ENCODE measurements at places on chromosomes 1 and 21.

GRCh38 chr1:210620867-210621488, 292.3 kb downstream of the HHAT start:
- DNase-seq: no peak

DNA sequence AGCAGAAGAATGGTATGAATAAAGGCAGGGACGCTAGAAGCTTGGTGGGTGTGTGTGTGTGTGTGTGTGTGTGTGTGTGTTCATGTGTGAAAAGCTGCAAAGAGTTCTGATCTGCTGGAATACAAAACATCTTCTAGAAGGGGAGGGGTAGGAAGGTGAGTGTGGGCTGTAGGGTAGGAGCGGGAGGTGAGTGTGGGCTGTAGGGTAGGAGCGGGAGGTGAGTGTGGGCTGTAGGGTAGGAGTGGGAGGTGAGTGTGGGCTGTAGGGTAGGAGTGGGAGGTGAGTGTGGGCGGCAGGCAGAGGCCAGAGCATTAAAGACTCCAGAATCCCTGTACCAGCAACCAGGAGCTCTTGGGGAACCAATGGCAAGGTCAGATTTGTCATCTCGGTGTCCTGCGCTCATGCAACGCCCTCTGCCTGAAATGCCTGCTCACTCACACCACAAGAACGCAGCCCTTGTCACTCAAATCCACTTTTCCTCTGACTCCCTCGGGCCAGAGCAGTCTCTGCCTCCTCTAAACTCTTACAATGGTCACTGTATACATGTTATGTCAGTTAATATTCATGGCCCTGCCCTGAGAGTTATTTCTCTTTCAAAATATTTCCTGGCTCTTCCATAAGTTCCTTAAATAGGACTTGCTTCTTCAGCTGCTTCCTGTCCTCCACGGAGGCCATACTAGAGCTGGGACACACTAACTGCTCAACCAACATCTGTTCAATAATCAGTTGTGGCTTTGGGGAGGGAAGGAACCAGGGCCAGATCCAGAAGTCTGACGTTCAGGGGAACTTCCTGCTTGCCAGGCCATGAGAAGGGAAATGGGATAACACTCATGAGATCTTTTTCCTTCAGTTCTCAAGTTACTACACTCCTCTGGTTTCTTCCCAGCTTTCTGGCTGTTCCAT, 53.6 kb upstream of the ZNF644 start:
- no peak for DNase-seq

- DNase-seq: no peak
These were observed 106.5 kb upstream of the GADD45A start for GRCh38 chr1:67578397-67579020.

GRCh38 chr1:30745156-30745833, 12.3 kb downstream of the LAPTM5 start:
- no peak for DNase-seq

DNA sequence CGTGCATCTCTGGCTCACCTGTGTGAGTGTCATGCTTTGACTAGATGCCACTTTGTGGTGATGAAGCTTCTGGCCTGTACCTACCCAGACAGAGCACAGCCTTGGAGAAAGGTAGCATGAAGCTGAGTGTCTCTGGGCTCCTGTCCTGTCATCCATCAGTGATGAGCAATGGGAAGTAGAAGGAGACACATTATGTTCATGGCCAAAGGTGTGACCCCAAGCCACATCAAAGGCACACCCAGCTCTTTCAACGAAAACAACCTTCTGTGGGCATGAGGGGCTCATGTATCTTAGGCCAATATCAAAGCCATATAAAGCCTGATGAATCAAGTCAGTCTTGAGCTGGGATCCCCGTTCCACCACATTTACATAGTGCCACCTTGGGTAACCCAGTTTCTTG, 1.0 kb upstream of the CLIC6 start:
- no peak for DNase-seq

DNA sequence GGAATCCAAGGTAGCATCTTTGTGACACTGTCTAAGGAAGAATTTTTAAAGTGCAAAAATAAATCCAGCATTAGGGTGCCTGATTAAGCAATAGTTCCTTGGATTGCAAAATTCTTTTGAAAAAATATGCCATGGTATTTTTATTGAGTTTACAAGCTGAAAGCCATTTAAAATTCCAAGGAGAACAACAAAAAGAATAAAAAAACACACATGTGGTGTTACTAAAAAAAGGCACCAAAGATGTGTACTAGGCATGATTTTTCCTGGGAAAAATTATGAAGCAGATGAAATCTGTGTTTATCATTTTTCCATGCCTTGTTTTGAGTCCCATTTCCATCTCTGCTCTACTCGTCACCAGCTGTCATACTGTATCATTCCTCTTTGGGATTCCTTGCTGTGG, 157.0 kb upstream of the ZNHIT6 start:
- DNase-seq: no peak

DNA sequence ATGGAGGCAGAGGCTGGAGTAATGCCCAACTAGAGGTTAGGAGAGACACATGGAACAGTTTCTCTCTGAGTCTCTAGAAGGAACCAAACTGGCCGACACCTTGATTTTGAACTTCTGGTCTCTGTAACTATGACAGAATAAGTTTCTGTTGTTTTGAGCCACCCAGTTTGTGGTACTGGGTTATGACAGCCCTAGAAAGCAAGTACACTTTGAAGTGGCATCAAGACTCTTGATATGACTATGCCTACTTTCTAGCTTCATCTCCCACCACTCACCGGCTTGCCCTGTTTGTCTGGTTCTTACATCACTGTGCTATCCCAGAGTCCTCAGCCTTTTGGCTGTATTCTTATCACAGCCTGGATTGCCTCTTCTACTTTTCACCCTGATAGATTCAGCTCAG, 230.3 kb upstream of the USP24 start:
- DNase-seq: no peak

GRCh38 chr1:234188454-234188792, 184.8 kb upstream of the COA6 start:
- DNase-seq: no peak

- no peak for DNase-seq
These were observed 26.4 kb downstream of the LAMB3 start for GRCh38 chr1:209625791-209626285.

DNA sequence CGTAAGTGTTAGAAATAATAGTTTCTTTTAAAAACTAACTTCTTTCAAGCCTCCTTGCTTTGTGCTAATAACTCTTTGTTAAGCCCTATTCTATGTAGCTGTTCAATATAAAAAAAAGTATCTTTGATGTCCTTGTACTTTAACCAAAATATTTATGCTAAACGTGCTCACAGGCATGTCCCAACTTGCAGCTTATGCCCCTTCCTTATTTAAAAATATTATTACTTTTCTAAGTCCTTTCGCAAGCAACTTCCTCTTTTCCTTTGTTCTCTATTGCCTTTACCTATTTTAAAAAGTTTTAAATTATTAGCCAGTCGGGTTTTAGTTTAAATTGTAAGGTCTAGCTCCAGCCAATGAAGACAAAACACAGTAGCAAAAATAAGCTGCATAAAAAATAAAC, 43.4 kb upstream of the NBPF3 start:
- DNase-seq: no peak

- DNase-seq: no peak
These were observed 10.1 kb upstream of the UBE4B start for GRCh38 chr1:10022656-10023055.

DNA sequence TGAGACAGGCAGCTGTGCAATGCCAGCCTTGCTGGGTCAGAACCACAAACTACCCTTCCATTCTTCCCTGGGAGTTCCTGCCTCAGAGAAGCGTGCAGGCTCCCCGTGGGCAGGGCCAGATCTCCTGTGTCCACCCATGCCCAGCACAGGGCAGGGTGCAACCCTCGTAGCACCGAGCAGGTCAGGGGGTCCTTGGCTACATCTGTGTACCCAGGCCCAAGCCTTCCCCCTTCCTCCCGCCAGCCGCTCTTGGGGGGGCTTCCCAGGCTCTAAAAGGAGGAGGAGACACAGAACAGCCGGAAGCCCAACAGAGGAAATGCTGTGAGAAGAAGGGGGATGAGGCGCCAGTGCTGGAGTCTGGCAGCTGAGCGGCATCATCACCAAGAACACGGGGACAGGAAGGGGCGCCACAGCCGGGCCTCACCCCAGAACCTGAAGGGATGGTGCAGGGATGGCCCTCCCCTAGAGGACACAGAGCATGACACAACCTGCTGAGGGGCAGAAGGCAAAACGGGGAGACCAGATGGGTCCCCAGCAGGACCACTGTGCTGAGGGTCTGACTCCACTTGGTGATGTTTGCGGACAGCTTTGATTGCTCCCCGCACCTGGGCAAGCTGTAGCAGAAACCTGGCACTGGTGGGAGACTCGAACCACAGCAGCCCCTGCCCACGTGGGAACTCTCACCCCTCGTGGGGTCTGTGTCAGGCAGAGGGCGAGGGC, 233.2 kb downstream of the NPHP4 start:
- DNase-seq: no peak

DNA sequence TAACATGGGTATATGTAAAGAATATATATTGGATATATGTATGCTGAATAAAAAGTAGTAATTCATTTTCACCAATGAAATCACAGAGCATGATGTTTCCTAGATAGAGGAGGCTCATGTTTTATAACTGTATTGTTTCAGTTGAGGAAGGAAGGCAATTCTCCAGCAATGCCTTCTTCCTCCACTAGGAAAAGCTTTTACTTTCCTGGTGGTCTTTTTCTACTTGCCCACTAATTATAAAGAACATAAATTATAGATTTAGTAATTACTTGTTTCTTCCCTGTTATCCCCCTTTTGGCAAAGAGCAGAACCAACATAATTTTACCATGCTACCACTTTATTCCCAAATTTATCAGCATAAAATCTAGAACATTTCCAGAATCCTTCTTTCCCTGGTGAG, 159.0 kb downstream of the PLA2G4A start:
- DNase-seq: no peak

GRCh38 chr21:27526451-27526850, 559.6 kb upstream of the ADAMTS5 start:
- no peak for DNase-seq

DNA sequence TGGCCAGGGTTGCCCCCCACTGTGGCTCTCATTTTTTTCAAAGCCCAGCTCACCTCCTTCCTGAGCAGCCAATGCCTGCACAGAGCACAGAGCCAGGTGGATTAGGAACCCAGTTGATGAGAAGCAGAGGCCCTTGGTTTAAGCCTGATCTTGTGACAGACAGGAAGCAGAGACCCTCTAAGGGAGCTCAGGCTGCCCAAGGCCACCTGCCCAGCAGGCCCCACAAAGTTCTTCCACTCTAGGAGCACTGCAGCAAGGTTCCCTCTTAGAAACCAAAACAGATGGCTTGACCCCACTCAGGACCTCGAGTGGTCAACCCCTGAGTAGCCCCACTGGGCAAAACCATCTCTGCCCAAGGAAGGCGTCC, 25.5 kb upstream of the PRSS38 start:
- no peak for DNase-seq

GRCh38 chr1:216665856-216666255, 57.4 kb downstream of the ESRRG start:
- no peak for DNase-seq

Data from vagina (tissue), 2 donors.